Posterior vena cava (tissue), 2 donors: ENCODE measurements at places on chromosomes 13 and 19. TPM values are rescaled to one million over a fixed set of nuclear protein-coding genes. Genes with fewer than 3 reads are reported as not detected.

DNA sequence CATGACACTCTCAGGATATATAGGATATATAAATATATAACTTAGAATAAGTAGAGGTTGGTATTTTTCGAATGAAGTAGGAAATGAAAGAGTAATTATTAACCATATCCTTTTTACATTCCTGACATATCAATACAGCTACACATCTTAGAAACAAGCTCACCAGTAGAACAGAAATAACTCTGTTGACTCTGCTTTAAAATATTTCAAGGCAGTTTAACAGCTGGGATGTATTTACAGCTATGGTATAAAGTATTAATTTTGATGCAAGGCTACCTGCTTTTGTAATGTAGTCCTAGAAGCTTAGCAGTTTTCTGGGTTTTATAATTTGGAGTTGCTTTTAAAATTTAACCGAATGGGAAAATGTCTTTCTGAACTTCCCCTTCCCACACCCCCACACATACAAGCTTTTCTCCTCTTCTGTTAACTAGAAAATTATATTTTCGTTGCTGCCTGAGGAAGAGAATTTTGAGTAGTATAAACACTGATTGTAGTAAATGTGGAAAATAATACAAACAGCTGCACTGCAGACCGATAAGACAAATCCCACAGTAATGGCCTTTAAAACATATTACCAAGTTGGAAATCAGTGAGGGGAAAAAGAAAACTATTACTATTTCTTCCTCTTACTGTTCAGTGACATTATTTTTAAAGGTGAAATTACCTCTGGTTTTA is 147.7 kb downstream of the GGACT start:
- no peak for DNase-seq

DNA sequence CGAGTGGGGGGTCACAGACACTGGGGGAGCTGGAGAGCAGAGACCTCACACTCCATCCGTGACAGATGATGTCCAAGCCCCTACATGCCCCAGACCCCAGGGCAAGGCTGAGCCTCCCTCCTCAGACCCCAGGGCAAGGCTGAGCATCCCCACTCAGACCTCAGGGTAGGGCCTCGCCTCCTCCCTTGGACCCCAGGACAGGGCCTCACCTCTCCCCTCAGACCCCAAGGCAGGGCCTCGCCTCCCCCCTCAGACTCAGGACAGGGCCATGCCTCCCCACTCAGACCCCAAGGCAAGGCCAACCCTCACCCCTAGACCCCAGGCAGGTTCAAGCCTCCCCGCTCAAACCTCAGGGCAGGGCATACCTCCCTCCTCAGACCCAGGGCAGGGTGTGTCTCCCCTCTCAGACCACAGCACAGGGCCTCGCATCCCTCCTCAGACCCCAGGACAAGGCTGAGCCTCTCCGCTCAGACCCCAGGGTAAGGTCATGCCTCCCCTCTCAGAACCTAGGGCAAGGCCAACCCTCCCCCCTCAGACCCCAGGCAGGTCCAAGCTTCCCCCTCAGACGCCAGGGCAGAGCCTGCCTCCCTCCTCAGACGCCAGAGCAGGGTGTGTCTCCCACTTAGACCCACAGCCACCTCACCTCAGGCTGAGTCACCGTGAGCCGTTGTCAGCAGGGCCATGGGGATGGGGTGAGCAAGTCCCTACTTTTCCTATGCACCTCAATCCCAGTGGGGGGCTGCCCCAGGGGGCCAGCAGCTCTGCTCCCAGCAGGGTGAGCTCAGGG is 1.7 kb upstream of the S1PR4 start:
- DNase-seq, result peak; percentile 77

GRCh38 chr13:25930653-25931052 is 121.2 kb downstream of the SHISA2 start:
- no peak for DNase-seq

DNA sequence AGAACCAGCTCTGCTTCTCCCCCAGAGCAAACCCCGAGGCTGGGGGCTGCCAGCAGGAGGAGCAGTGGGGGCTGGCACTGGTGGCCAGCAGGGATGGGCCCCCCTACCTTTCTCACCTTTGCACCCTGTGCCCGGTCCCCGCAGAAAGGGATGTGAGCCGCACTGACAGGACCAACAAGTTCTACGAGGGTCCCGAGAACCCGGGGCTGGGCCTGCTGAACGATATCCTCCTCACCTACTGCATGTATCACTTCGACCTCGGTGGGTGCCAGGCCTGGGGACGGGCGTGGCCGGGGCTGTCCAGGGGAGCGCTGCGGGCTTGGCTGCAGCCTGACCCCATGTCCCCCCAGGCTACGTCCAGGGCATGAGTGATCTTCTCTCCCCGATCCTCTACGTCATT is 6.6 kb downstream of the TBC1D17 start:
- DNase-seq, result no peak

GRCh38 chr19:33302974-33303790 is 848 bp upstream of the CEBPA start:
- DNase-seq, result peak; percentile 87

DNA sequence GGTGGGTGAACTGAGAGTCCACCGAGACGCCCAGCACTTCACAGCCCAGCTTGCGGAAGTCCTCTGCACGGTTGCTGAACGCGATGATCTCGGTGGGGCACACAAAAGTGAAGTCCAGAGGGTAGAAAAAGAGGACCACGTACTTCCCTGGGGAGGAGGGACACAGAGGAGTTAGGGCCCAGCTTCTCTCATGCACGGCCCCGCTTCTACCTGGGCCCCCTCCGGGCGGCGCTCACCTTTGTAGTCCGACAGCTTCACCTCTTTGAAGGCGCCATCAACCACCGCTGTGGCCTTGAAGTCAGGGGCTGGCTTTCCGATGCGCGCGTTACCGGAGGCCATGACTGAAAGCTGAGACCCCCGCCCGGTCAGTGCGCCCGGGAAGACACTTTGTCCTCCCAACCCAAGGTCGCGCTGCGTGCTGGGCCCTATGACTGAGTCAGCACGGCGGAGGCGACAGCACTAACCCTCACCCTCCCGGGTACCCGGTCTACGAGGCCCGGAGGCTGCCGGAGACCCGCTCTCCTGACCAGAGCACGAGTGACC is 606 bp downstream of the PRDX2 start:
- no peak for DNase-seq

DNA sequence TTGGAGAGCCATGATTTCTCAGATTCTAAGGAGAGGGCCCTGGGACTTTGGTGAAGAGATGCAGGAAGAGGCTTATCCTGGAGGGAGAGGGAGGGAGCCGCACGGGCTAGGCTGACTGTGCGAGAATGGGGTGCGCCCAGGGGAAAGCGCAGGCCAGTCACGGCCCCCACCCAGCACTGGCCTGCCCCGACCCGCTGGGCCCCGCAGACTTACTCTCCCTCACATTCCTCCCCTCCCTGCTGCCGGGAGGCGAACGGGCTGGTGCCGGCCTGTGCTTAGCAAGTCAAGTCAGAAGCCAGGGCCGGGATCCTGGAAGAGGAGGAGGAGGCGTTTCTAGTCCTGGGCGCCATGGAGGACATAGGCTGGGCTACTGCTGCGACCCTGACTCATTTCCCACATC is 120.0 kb downstream of the CRYL1 start:
- DNase-seq, result peak; percentile 77

- no peak for DNase-seq
Observed at GRCh38 chr19:46100344-46100743, 24.1 kb downstream of the IGFL3 start.

DNA sequence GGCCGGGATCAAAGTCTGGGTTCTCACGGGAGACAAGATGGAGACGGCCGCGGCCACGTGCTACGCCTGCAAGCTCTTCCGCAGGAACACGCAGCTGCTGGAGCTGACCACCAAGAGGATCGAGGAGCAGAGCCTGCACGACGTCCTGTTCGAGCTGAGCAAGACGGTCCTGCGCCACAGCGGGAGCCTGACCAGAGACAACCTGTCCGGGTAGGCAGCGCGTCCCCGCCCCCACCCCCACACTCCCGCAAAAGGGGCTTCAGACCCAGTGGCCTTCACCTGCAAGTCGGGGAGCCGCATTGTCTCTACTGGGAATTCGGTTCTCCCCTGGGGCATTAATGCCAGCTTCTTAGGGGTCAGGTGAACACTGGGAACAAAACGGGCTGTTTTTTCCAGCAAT is 114.7 kb upstream of the MCF2L start:
- peak; percentile 80 for DNase-seq

- no peak for DNase-seq
Observed at GRCh38 chr19:15280048-15280725, 47.9 kb upstream of the EPHX3 start.

- no peak for DNase-seq
Observed at GRCh38 chr13:41746259-41746658, 214.7 kb downstream of the VWA8 start.

- DNase-seq, result peak; percentile 80
Observed at GRCh38 chr13:94710881-94711560, 1.3 kb downstream of the SOX21 start.

DNA sequence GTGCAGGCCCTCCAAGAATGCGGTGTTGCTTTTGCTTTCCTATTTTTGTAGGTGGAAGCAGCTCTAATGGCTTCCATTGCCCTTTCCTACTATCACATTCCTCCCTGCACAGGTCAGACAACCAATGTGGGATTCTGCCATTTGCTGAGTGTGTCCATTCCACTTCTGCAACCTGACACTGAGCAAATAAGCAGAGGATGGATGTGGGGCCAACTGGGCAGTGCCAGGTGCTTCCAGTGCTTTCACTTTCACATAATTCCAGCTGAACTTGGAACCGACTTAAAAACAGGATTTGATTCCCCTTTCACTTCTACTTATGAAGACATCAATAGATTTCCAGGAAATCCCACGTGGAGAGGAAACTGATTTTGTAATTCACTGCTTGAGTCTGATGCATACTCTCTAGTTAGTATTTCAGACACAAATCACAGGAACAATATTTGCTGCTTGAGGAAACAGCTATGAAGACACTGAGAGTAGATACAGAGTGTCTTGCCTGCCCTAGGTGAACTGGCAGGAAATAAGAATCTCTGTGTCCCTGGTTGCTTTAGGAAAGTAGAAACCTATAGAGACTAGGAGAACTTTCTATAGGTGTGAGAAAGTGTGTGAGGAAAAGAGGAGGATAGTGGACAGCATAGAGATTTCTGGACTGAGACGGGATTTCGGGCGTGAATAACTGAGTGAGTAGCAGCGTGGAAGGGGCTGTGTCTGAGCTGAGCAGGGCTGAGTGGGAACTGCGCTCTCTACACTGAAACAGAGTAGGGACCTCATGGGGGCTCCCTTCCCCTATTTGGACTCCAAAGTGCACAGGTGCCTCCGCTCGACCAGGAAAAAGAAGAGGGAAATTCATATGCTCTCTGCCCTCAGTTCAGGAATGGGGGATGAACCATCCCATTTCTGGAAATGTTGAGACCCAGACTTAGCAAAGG is 22.5 kb downstream of the LGALS16 start:
- no peak for DNase-seq

DNA sequence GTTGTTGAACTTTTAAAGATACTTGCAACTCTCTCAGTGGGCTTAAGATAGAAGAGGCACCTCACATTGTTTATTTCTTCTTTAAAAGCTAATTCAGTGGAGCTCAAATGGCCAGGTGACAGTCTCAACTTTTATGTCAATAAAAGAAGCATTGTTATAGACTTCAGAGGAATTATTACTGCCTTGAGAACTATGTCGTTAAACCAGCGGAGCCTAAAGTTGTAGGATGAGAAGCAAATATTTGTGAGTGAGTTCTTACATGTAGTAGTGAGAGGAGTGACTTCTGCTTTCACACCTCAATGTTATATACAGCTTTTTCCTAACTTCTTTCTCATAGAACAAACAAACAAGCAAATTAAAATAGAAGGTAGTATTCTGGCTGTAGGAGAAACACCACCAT is 31.2 kb upstream of the DGKH start:
- no peak for DNase-seq

DNA sequence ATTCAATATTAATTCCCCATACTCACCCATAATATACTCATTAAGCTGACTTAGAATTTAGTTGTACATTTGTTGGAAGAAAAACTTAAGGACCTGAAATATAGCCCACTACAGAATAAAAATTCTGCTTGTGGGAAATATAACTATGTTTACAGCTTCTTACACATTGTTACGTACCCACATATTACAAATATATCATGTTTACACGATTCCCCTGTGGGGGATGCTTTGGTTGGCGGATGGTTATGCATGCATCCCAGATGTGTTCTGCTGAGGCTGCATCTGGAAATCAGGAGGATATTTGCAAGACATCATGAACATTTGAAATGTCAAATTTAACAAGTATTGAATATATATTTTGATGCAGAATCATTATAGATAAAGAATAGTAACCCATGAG is 79.5 kb upstream of the KL start:
- DNase-seq, result no peak

GRCh38 chr13:109154966-109155761 is 525.8 kb downstream of the MYO16 start:
- DNase-seq, result no peak

DNA sequence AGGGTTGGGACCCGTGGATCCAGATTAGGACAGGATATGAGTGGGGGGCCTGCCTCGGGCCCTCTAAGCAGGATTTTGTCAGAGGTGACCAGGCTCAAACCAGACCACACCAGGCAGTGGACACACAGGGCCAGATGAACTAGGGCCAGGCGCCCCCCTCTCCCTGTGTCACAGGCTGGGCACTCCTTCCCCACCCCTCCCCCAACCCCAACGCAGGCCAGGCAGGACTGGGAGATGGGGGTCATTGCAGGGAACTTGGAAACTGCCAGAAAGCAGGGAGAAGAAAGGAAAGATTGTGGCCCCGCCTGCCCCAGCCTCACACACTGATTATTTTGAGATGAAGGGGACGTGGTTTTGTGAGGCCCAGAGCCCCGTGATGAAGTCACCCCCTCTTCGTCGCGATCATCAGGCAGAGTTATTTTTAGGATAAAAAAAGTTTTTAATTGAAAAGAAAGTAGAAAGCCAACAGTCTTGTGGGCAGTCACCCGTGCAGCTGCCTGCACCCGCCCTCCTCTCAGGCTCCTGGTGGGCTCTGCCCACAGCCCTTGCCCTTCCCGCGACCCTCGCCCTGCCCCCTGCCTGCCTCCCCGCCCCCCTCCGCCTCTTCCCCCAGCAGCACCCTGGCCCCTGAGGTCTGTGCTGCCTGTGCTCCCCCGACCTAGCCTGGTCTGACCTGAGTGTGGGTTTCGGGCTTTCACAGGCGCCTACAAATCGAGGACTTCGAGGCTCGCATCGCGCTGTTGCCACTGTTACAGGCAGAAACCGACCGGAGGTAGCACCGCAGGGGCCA is 1.9 kb upstream of the YJEFN3 start:
- no peak for DNase-seq

GRCh38 chr19:49110567-49110966 is 3.6 kb upstream of the LIN7B start:
- DNase-seq, result no peak

GRCh38 chr13:100214886-100215285 is 126.0 kb downstream of the PCCA start:
- DNase-seq, result no peak

DNA sequence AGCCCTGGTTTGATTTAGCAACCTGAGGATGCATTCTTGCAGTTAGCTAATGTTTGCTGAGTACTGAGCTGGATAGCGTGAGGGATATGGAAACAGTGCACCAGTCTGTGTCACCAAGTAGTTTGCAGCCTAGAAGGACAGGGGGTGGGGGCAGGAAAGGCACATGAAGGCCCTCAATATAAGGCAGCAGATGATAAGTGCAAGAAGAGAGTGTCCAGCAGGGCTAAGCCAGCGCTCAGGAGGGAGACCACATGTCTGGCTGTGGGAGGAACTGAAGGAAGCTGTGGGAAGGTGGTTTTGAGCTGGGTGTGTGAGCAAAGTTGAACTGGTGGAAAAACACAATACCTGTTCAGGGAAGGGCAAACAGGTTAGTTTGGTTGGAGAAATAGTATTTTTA is 1.7 kb downstream of the CXCL17 start:
- no peak for DNase-seq

GRCh38 chr19:51158474-51159129 is 16.5 kb downstream of the SIGLEC7 start:
- DNase-seq, result no peak

FAM83E gene
- not detected for total RNA-seq

SELENOV gene
- total RNA-seq, result not detected

ZNF534 gene
- 0.14 TPM for total RNA-seq

BAX gene
- 44.6 TPM for total RNA-seq
